ENCODE measurements at places on chromosomes 6 and 20.

DNA sequence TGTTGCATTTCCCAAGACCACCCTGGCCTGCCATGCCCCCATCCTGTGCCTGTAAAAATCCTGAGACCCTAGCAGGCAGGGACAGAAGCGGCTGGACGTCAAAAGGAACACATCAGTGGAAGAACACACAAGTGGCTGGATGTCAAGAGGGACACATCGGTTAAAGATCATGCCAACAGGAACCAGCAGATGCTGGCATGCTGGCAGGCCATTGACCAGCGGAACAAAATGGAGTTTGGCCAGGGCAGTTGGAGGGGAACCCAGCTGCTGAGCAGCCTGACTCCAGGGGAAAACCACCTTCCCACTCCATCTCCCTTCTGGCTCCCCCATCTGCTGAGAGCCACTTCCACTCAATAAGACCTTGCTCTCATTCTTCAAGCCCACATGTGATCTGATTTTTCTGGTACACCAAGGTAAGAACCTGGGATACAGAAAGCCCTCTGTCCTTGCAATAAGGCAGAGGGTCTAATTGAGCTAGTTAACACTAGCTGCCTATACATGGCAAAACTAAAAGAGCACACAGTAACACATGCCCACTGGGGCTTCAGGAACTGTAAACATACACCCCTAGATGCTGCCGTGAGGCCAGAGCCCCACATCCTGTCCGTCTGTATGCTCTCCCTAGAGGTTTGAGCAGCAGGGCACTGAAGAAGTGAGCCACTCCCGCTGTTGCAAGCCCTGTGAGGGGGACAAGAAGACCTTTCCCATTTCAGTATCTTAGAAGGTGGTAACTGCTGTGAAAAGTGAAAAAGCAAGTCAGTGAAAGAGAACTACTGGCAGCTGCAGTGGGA lies 4.2 kb upstream of the TSBP1 start:
- DNase-seq = no peak

- DNase-seq = no peak
Observed at GRCh38 chr20:52240802-52241201, 49.2 kb upstream of the ZFP64 start.

DNA sequence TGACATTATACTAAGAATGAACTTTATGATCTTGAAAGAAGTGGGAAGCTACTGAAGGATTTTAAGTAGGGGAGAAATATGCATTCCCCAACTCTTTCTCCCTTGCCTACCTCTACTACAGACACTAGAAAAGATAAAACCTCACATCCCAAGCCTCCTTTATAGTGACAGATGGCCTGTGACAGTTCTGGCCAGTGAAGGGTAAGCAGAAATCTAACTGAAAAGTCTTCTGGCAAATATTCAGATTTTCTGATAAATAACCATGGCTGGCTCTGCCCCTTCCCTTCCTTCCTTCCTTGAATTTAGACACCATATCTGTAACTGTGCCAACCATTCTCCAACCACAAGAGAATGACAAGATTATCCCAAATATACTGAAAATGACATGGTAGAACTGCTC lies 10.2 kb upstream of the BEND6 start:
- no peak for DNase-seq

GRCh38 chr6:47083586-47084047 lies 41.5 kb upstream of the ADGRF1 start:
- DNase-seq = no peak

GRCh38 chr20:39045676-39046075 lies 83.5 kb downstream of the DHX35 start:
- DNase-seq = no peak

- no peak for DNase-seq
Observed at GRCh38 chr6:112701201-112701600, 354.1 kb downstream of the RFPL4B start.

- DNase-seq = no peak
Observed at GRCh38 chr20:38386004-38386403, 39.7 kb downstream of the LBP start.

GRCh38 chr6:146968041-146968760 lies 236.0 kb upstream of the STXBP5 start:
- DNase-seq = no peak

- DNase-seq = no peak
Observed at GRCh38 chr6:107032051-107032450, 4.1 kb downstream of the MTRES1 start.

- no peak for DNase-seq
Observed at GRCh38 chr6:87742106-87742505, 40.1 kb upstream of the AKIRIN2 start.

DNA sequence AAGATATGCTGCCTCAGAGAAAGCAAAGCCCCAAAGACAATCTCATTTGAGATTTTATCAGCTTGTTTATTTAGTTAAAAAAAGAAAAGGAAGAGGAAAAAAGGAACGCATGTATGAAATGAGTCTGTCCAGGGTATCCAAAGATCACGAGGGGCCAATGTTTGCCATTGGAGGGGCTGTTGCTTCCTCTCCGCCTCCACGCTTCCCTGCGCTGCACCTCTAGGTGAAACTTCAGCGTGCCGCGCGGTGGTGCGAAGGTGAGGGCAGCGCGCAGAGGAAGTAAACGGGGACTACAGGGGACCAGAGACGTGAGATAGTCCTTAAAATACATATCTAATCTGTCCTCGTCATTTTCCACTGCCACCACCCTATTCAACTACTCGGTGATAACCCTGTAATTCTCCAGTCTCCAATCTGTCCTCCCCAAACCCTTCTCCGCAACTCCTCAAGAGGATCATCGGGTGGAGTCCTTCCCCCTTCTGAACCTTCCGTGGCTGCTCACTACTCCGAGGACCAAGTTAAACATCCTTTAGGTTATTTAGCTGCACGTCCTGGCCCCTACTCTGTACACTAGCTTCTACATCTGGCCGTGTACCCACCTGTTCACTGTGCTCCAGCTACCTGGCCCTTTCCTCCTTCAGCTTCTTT lies 1.1 kb upstream of the DCBLD1 start:
- no peak for DNase-seq

DNA sequence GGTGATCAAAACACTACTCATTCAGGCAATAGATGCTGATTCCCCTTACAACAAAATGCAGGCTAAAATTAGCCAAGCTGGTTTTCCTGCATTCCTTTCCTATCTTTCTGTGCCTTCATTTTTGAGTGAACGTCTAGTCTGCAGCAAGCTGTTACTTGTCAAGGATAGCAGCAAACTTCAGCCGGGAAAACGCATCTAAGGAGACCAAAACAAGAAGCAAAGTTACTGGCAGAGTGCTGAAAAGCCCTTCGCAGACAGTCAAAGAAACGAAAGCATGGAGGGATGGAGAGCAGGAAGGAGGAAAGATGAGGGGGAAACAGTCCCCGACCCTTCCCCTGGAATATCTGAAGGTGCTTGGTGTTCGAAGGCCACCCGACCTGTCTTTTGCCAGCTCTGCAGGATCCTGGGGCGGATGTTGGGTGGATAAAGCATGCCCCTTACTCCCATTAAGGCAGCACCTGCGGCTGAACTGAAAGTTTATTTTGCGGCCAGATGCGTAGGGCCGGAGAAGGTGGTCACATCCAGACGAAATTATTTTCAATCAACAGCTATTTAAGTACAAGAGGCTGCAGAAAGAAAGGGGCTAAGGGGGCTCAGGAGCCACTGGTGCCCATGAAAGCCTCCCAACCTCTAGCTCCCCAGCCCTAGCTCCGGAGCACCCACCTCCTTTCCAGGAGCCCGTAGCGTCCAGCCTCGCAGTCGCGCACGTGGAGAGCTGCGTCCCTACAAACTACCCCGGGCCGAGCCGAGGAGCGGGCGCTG lies 538 bp downstream of the FERMT1 start:
- no peak for DNase-seq

DNA sequence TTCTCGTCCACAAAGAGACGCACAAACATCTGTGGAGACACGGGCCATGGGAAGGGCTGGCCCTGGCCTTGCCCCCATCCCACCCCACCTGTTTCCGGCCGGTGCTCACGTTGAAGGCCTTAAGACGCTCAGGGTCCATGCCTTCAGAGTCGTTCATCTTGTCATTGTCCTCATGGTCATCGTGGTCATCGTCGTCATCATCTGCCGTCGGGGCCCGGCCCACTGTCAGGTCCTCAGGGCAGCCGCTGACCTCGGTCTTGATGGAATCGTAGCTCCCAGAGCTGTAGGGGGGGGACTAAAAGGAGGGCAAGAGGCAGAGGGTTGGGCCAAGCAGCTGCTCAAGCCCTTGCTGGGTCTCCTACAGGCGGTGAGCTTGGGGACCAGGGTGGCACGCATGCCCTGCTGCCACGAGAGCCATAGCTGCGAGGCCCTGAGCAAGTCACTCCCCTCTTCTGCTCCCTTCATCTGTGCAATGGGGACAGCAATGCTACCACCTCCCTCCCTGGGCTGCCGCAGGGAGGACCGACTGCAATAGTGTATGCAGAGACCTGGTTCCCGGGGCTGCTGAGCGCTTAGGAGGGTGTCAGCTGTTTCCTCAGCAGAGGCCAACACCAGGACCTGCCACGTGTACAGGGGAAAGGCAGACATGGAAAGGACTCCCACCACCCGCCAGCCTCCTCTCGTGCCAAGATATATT lies 95.5 kb downstream of the ASXL1 start:
- no peak for DNase-seq

Measured in stimulated activated CD8-positive, alpha-beta memory T cell treated with anti-CD3 and anti-CD28 coated beads, Interleukin-15, amount 100 ng/mL, for 24 hours (primary cell).